CD8-positive, alpha-beta T cell (primary cell): ENCODE measurements at places on chromosomes 13 and 19.

GRCh38 chr19:55275851-55276719, 3.8 kb downstream of the HSPBP1 start:
- DNase-seq = peak; percentile 81

GRCh38 chr13:48873587-48873986, 102.1 kb upstream of the FNDC3A start:
- no peak for DNase-seq

- DNase-seq = no peak
Measured at GRCh38 chr13:91193358-91193757, 154.1 kb upstream of the MIR17HG start.

DNA sequence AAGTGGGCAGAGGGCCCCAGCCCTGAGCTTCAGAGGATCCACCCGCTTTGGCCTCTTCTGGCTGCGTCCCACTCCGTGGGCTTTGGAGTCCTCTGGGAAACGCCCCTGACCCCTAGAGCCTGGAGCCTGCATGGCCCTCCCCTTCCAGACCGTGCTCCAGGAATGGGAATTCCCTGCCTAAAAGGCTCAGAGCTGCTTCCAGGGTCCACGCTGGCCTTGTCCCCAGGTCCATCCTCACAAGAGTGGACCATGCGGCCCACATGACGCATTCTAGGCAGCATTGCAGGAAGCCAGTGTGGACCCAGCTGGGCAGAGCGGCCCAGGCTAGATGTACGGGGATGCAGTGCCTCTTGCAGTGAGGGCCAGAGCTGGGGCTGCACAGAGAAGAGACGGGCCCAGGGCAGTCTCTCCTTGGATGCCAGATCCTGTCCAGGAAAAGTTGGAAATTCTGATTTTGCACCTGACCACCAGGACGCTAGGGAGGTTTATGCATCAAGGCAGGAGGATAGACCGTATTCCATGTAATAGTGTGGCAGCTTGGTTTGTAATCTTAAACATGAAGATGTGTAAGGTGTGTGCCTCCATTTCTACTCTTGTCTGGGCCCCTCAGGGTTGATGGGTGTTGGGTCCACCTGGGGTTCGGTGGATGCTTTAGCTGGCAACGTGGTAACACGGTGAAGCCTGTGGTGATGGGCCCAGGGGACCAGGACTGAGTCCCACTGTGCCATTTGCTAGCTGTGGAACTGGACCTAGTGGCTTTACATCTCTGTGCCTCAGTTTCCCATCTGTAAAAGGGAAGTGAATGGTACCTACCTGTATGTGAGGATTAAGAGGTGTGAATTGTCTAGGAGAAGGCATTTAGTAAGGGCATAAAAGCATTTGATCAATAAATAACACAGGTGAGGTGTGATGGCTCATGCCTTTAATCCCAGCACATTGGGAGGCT, 14.8 kb upstream of the FXYD3 start:
- DNase-seq = no peak

DNA sequence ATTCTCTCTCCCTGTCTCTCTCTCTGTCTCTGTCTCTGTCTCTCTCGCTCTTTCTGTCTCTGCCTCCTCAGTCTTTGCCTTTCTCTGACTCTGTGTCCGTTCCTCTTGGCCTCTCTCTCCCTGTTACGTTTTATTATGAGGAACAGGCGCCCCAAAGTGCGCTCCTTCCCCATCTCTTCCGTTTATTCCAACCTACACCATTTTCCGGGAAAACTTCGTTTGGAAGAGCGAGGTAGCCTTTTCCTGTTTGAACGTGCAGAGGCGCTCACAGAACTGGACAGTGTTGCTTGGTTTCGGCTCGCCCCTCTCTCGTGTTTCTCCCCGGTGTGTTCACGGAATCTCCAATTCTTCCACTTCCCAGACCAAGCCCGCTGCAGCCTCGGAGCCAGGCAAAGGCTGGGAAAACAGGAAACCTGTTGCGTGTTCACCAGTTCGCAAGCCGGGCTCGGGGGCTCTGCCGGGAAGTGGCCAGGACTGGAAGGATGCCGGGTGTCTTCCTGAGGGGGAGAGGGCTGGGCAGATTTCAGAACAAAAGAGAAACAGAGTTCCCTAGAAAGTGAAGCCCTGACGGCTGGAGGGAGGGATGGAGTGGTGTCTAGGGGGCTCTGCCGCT, 605 bp downstream of the TMEM255B start:
- DNase-seq = no peak

DNA sequence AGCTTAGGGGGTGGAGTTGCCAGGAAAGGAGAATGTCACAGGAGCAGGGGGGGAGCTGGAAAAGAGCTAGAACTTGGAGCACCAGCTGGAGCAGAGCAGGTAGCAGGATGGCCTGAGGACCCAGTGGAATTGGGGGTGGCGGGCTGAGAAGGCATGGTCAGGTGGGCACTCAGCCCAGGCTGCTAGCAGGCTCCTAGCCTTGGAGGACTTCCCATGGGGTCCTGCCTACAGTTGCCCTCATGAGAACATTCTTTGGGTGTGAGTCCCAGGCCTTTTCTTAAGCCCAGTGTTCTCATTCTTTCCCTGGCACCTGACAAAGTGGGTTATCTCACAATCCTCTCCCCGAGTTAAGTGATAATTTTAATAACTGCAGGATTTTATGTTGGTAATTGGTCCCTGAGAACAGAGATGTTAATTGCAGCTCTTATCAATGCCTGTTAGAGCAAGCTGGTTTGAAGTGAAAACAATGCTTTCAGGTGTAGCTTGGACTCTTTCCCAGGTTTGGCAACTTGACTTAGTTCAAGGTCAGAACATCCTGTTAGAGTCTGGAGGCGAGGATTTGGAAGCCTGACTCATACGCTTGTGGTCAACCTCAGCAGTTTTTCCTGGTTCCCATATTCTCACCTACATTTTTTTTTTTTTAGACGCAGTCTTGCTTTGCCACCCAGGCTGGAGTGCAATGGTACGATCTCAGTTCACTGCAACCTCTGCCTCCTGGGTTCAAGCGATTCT, 18.1 kb upstream of the OLFM4 start:
- no peak for DNase-seq

GRCh38 chr13:80255946-80256345, 85.0 kb downstream of the SPRY2 start:
- no peak for DNase-seq

- DNase-seq = no peak
Measured at GRCh38 chr13:99648927-99649326, 147.7 kb downstream of the TM9SF2 start.

GRCh38 chr13:113982296-113982661, 8.4 kb upstream of the C13orf46 start:
- no peak for DNase-seq

GRCh38 chr19:18807861-18808331, 16.8 kb upstream of the COMP start:
- DNase-seq = no peak

DNA sequence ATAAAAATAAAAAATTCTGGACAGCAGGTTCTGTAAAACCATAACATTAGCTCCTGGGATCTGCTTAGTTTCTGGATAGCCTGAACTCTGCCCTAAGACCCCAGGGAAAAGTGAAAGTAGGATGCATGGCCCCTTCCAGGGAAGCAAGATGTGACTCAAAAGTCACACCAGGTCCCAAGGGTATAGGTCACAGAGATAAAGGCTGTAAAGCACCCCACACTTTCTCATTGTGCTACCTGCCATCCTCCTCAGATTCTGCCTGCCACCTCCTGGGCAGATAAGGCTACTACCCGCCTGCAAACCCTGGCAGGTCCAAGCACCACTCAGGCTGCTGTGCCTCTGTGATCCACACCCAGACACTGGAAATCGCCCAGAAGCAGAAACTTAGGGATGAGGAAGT, 20.6 kb downstream of the FFAR2 start:
- peak; percentile 64 for DNase-seq

GRCh38 chr19:5035793-5036697, 67.1 kb downstream of the KDM4B start:
- no peak for DNase-seq

DNA sequence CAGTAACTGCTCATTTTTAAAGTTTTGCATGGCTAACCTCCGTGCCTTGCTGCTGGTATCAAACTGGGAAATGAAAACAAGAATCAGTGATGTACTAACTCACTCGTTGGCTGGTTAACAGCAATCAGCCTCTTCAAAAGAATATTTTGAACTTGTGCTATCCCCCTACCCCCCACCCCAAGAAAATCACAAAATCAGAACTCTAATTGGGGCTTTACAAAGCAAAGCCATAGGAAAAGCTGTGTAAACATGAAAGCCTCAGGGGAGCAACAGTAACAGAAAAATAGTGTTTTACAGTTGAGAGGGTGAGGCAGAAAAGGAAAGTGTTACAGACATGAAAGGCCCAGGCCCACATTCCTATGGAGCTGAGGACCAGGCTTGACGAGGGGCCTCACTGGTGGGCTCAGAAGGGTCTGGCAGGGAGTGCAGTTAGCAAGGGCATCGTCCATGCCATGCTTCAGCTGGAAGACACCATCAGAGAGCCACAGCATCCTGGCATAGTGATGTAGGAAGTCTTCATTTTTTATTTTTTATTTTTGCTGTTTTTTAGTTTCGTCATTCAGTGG, 217.6 kb downstream of the PCCA start:
- no peak for DNase-seq

GRCh38 chr13:27619093-27619727, 1.1 kb downstream of the LNX2 start:
- DNase-seq = no peak

- peak; percentile 73 for DNase-seq
Measured at GRCh38 chr19:28710278-28710677, 502.7 kb downstream of the UQCRFS1 start.

DNA sequence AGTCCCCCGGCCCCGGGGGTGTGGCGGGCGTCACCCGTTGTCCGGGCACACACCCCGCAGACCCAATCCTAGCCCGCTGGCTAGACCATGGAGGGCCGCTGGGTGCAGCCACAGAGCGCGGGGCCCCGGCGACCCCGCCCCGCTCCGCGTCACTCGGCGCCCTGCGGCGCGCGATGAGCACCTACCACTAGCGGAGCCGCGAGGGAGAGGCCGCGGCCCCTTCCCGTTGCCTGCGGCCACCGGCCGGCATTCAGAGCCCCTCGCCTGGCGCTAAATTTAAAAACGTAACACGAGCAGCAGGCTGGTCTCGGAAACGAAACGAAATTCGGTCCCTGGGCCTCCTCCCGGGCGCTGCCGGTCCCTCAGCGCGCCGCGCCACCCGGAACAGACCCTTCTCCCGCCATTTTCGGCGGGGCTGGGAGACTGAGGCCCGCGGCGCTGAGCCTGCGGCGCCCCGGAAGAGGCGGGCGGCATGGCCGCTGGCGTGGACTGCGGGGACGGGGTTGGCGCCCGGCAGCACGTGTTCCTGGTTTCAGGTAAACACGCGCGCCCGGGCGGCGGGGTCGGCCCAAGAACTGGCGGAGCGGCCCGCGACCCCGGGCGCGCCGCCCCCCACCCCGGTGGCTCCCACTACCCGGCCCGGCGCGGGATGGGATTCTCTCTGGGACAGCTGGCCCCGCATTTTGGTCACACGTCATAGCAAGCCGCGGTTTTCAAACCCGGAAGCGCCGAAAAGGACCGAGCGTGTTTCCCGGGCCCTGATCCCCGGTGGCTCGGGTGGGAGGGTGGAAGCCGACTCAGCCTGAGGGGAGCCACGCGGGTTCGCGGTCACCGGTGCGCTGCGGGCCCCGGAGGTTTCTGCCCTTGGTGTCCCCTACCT, at the start of gene RNASEH2B:
Gene RNASEH2B (plus strand): TSS at position 187 of the 880 bp plus-strand sequence. CDS start 286 bp downstream, at position 473.
- DNase-seq = peak; percentile 54

GRCh38 chr13:33606692-33607091, 211.3 kb upstream of the RFC3 start:
- no peak for DNase-seq

- DNase-seq = no peak
Measured at GRCh38 chr13:23701636-23702035, 131.4 kb downstream of the TNFRSF19 start.

- DNase-seq = no peak
Measured at GRCh38 chr13:111225810-111226546, 94.5 kb upstream of the TEX29 start.

DNA sequence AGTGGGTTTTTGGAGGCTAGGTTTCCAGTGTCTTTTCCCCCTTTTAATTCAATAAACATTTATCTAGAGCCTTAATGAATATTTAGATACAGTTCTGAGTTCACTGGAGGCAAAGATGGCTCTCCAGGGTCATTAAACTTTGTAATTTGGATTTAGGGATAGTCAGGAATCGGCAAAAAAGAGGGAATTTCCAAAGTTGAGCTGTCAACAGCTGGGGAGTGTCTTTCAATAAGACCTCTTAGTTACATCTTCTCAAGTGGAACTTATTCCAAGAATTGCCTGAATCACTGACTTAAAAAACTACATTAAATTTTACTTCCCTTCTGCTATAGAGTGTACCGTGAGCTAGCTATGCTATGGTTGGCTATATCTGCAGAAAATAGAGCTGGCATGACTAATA, 2.0 kb downstream of the LRCH1 start:
- no peak for DNase-seq

GRCh38 chr19:5893907-5894703, 9.5 kb downstream of the NDUFA11 start:
- no peak for DNase-seq

GRCh38 chr19:57161985-57162539, 5.2 kb downstream of the DUXA start:
- no peak for DNase-seq

DNA sequence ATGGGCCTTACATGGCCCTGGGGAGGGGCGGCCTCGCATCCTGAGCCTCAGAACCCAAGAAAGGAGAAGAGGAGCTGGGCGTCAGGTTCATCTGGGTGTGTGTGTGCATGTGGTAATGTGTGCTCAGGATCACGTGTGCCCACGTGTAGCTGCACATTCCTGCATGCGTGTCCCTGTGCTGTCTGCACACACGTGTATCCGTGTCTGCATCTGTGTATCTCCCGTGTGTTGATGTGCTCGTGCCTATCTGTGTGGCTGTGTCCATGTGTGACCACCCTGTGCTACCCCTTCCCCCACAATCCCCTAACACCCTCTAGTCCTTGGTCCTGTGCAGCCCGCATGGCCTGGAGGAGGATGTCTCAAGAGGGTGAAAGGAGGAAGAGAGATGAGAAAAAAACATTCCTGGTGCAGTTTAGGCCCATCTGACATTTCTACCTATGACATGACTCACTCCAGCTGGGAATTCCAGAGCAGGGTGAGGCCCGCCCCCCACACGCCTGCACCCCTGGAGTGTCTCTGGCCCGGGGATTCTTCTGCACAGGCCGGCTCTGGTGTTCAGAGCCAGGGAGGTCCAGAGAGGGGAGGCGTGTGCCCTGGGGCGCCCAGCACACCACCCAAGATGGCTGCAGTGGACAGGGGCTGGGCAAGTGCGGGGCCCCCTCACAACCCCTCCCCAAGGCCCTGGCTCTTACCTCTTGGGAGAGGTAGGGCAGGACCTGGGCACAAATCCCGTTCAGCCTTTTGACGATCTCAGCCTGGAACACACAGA, 7.1 kb downstream of the TLE5 start:
- DNase-seq = no peak

- no peak for DNase-seq
Measured at GRCh38 chr13:103287659-103288058, 221.4 kb upstream of the SLC10A2 start.

GRCh38 chr19:20271215-20271926, 104.4 kb downstream of the ZNF486 start:
- DNase-seq = no peak

GRCh38 chr19:34662919-34663318, 14.0 kb downstream of the SCGB2B2 start:
- peak; percentile 18 for DNase-seq

DNA sequence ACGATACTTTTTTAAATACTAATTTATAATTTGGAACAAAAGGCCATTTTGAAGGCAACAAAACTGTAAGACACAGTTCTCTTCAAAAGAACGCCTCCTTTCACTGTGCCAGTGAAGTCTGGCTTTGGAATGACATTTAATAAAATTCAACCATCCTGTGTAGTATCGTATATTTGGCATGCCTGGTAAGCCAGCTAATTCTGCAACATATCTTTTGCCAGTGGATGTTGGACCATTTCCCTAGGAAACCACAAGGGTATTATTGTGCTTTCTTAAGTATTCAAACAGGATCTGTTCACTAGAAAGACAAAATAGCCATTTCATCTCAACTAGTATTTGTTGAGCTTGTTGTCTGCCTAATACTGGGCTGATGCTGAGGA, 111.6 kb downstream of the RGCC start:
- DNase-seq = no peak
